Mesangial cell (primary cell): ENCODE measurements at places on chromosomes 3 and 15. TPM values are rescaled to one million over a fixed set of nuclear protein-coding genes. Genes with fewer than 3 reads are reported as not detected.

Gene CXCR6
- not detected in 2 replicates for total RNA-seq

Gene KNG1
- not detected in 2 replicates for total RNA-seq

Gene NISCH
- total RNA-seq = 30.3 and 79.9 TPM in 2 replicates

Gene AMT
- total RNA-seq = 0.65 and 6.3 TPM in 2 replicates

Gene ADCY5
- 0.13 and 0.16 TPM in 2 replicates for total RNA-seq

Gene POTEB3
- not detected in 2 replicates for total RNA-seq

Gene ANKRD63
- not detected in 2 replicates for total RNA-seq

Gene CEMIP
- total RNA-seq = 0.49 and 0.51 TPM in 2 replicates

Gene PPARG
- 18.3 and 21.3 TPM in 2 replicates for total RNA-seq

Gene ALDH1L1
- 0.25 and 0.49 TPM in 2 replicates for total RNA-seq
